ENCODE measurements at places on chromosomes 7 and 10.
A peak's percentile ranks its signal among the peaks of the same experiment; 100 is the strongest.

- no peak for DNase-seq
Observed at GRCh38 chr10:69168493-69168892, 11.5 kb upstream of the SUPV3L1 start.

DNA sequence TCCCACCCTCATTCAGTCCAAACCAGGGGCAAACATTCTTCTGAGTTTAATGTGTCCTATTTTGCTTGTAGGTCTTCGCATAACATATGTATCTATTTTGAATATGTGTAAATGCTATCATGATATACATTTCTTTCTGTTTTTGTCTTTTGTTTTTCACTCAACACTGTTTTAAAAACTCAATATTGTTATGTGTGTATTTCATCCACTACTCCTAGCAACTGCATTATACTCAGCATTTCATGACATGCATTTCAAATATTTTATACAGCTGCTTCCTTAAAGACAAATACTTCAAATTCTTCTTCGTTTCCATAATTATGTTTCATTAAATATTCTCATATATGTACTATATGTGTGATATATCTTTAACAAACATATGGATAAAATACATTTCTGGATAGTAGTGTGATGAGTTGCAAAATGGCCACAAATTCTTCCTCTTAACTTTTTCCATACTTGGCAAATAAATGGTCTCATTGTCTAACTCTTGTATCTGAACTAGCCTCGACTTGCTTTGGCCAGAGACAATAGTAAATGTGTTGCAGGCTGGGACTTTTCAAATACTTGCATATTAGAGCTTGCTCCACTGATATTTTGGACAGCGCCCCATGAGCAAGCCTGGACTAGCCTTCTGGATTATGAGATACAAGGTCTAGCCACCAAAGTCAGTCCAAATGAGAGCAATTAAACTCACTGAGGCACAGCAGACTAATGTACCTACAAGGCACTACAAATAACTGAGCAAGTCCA is 539.7 kb upstream of the KCND2 start:
- no peak for DNase-seq

GRCh38 chr10:130495116-130495862 is 359.1 kb downstream of the GLRX3 start:
- no peak for DNase-seq

- peak; percentile 17 for DNase-seq
Observed at GRCh38 chr7:65509368-65510186, 135.9 kb downstream of the ZNF92 start.

- no peak for DNase-seq
Observed at GRCh38 chr7:41175435-41175834, 527.5 kb downstream of the INHBA start.

GRCh38 chr7:121195874-121196273 is 132.9 kb upstream of the WNT16 start:
- DNase-seq, result no peak

- DNase-seq, result no peak
Observed at GRCh38 chr10:87658321-87658795, 1.3 kb upstream of the PAPSS2 start.

DNA sequence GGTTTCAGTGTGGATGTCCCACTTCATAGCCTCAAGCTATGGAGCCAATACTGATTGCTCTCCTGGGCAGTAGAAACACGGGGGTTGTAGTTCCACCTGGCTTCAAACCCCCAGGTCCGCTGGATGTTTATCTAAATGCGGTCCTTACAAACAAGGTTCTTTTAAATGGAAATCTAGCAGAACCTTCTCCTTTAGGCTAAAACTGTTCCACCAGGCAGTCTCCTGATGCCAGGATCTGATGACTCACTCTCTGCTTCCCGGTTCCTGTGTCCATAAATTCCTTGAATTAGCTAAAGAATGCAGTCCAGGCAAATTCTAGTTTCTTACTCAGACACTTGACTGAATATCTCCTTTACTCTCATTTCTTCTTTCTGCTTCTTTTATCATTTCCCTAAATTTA is 108.4 kb upstream of the FAM3C start:
- DNase-seq, result no peak

DNA sequence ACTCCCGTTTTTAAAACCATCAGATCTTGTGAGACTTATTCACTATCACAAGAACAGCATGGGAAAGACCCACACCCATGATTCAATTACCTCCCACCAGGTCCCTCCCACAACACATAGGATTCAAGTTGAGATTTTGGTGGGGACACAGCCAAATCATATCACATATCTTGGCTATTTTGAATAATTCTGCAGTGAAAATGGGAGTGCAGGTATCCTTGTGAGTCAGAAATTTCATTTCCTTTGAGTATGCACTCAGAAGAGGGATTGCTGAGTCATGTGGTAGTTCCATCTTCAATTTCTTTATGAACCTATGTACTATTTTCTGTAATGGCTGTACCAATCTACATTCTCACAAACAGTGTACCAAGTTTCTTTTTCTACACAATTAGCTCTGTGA is 125.8 kb downstream of the ANKRD7 start:
- DNase-seq, result no peak

DNA sequence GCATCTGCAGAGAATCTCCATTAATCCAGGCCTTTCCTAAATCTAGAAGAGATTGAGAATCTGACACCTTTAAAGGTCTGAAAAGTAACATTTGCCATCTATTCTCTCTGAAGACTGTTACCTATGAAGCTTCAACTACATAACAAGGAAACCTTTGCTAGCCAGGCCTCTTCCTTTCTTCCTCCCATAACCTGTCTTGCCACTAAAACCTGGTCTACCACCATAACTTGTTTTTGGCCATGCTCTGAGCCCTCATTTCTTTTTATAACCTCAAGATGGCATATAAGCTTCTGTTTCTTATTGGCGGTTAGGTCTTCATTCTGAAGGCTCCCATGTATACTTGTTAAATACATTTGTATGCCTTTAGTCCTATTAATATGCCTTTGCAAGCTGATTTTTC is 348.4 kb upstream of the MEOX2 start:
- no peak for DNase-seq

DNA sequence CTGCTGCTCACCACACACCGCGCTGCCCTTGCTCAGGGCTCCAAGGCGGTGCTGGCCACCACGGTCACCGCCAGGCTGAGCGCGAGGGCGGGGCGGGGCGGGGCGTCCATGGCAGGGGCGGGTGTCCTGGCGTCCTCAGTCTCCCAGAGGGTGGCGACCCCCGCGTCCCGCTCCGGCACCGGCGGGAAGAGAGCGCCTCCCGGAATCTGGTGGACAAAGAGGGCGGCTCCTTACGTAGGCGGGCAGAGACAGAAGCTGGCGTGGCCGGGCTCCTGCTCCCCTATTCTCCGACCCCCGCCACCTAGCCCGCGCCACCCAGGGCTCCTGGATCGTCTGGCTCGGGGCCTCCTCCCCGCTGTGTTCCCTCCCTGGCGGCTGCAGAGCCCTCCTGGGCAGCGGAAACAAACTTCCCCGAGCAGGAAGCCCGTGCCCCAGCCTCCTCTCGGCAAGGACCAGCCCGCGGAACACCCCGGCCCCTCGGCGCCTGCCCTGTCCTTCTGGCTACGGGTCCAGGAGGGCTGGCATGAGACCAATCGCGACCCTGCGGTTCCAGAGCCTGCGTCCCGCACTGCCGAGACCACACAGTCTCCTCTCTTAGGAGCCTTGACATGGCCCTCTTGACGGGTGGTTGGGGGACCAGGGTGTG is 133.8 kb upstream of the ZNF92 start:
- DNase-seq, result no peak

DNA sequence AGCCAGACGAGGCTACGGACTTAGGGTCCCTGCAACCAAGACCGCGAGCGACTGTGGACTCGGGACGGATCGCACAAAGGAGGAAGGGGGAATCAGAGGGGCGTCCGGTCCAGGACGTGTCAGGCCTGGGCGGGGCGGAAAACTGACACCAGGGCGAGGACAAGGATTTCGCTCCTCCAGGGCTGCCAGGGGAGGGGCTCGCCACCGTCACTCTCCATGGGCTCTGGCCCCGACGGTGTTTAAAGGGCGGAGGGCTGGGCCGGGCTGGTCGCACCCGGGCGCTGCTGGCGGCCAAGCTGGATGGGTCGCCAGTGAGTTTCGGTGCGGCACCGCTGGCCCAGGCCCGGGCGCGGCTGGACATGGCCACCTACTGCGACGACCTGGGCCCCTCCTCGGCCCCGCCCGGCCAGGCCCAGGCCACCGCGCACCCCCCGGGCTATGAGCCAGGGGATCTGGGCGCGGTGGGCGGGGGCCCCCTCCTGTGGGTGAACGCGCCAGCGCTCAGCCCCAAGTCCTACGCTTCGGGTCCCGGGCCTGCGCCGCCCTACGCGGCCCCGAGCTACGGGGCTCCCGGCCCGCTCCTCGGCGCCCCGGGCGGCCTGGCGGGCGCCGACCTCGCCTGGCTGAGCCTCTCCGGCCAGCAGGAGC is at the start of gene FOXI2:
FOXI2 (plus strand) TSS at position 271 of the 648 bp plus-strand sequence; CDS start at position 360, 89 bp downstream.
- no peak for DNase-seq

GRCh38 chr10:12587451-12587888 is 238.1 kb downstream of the CAMK1D start:
- no peak for DNase-seq

DNA sequence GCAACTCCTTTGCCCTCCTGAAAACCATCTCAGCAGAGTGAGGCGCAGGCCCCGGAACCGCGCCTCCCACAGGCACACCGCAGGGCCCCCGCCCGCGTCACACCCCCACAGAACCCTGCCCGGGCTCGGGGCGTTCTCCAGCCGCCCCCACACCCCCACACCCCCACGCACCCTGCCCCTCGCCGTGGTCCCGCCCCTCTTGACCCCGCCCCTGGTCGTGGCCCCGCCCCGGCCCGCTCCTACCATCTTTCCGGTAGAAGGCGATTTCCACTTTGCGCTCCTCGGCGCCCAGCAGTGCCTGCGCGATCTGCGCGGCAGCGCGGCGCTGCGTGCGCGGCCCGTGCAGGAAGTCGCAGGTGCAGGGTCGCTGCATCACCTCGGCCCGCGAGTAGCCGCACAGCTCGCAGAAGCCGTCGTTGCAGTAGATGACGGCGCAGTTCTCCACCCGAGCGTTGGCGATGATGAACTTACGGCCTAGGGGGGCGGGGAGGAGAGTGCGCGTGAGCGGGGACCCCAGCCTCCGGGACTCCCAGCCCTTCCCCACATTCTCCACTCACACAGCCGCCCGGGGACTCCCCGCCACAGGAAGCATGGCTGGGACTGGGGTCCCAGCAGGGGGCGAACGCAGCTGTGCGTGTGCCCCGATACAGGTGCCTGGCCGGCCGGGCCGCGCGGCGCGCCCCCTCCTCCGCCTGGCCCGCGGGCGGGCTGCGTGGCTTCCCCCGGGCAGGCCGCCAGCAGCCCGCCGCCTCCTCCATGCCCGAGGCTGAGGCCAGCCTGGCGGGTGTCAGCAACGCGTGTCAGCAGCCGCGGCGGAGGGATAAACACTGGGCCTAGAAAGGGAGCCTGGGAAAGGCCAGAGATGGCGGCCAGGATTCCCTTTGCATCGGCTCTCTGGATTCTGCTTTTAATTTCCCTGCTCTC is 3.4 kb downstream of the KCNH2 start:
- peak; percentile 63 for DNase-seq

DNA sequence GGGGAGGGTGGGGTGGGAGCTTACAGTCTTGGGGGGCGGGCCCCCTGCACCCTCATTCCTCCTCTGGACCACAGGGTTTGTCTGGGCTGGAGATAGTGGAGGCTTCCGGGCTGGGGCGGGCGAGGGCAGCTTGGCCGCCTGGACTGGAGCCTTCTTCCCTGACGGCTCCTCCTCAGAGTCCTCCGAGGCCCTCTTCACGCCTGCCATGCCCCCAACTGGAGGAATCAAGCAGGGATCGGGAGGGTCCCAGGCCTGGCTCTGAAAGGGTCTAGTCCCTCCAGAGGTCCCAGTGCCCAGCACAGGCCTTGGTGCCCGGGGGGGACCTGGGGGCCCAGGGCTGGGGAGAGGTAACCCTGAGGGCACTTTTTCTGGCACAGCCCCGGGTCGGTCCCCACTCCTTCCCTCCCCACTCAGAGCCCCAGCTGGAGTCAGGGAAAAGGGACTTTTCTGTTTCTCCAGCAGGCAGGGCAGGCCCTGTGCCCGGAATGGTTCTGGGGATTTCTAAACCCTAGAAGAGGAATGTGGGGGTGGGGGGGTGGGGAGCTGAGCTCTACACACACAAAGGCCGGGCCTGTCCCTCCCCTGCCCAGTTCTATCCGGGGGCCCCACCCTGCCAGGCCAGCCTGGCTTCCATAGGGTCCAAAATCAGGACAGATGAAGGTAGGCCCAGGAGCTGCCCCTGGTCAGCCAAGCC is 11.6 kb downstream of the MICALL2 start:
- DNase-seq, result no peak

GRCh38 chr7:119900996-119901672 is 371.8 kb upstream of the KCND2 start:
- DNase-seq, result no peak

- no peak for DNase-seq
Observed at GRCh38 chr10:48801001-48801421, 116.3 kb downstream of the WDFY4 start.

GRCh38 chr7:53022893-53023292 is 12.5 kb upstream of the POM121L12 start:
- no peak for DNase-seq

GRCh38 chr10:117271427-117271826 is 30.5 kb downstream of the SLC18A2 start:
- no peak for DNase-seq

DNA sequence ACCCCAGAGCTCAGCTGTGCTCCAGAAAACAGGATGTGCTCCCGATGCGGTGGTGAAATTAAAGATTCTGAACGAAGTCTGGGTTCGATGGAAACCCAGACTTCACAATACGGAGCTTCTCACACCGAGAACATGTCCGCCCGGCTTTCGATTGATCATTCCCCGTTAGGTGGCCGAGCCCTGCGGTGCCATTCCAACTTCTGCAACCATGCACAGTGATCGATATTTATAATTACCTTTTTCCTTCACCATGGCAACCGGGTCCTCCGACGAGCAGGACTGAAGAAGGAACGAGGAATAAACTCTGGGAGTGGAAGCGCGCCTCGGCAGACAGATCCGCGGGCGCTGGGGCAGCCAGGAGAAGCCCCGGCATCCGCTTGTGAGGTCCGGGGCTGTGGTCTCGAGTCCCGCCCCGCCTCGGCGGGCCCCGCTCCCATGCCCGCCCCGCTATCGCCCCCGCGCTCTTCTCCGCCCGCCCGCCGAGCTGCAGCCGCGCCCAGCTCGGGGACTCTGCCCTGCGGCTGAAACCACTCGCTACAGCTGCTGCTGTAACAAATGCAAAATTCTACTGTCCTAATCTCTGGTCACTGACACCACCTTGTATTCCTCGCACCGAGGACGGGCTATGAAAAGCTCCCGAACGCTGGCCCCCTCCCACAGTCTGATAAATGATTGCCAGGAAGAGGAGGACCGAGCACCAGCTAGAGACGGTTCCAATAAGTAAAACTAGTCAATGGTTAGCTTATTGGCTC is 26.2 kb downstream of the ABLIM1 start:
- DNase-seq, result no peak

Measured in naive thymus-derived CD4-positive, alpha-beta T cell (primary cell).